Suppressor macrophage (primary cell): ENCODE measurements at places on chromosomes 4 and X.

- DNase-seq = no peak
These were observed 589 bp upstream of the NEUROG2 start for GRCh38 chr4:112516471-112517066.

DNA sequence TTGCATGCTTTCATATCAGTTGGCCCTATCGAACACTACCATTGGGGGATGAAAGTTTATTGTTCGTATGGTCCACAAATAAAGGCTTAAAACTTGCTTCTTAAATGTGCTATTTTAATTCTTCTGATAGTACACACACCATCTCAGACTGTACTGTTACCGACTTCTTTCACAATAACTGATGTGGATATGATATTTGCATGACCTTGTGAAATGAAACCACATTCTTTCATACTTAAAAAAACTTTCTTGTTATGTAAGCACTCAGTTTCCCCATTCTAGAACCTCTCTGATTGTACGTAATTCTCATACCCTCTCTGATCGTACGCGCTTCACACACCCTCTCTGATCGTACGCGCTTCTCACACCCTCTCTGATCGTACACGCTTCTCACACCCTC lies 12.0 kb upstream of the WDR19 start:
- DNase-seq = no peak

GRCh38 chrX:72659723-72660122 lies 54.4 kb downstream of the PHKA1 start:
- no peak for DNase-seq

DNA sequence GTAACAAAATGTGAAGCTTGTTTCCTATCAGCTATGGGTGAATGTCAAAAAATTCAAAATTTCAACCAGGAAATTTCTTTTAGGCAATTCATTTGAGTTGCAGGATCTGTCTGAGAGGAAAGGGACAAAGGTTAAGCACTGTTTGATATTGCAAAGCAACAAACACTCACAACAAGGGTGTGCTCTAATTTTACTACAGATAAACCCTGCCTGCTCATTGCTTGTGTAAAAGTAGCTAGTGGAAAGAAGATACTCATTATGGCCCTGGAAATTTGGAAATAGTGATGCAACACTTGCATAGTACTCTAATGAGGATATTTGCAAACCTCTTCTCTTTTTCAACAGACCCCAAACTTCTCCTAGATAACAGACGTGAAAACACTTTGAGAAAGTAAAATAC lies 27.1 kb downstream of the FAM47E start:
- no peak for DNase-seq
